Airway epithelial cell (primary cell): ENCODE measurements at places on chromosomes 3 and 15. TPM values are rescaled to one million over a fixed set of nuclear protein-coding genes. Genes with fewer than 3 reads are reported as not detected.

SHC4 gene
- 0.37 and 0.78 TPM in 2 replicates for total RNA-seq

IGF2BP2 gene
- 39.8 and 63.1 TPM in 2 replicates for total RNA-seq

CLEC3B gene
- total RNA-seq = 0.79 TPM in 1 of 2 replicates, not detected in the other

ALDH1L1 gene
- 2.9 and 4.8 TPM in 2 replicates for total RNA-seq

GP9 gene
- not detected in 2 replicates for total RNA-seq

HHATL gene
- not detected in 2 replicates for total RNA-seq

MESP2 gene
- 0.37 and 0.42 TPM in 2 replicates for total RNA-seq

PRSS50 gene
- not detected in 2 replicates for total RNA-seq

P2RY1 gene
- 6.6 and 8.0 TPM in 2 replicates for total RNA-seq

RASL12 gene
- total RNA-seq = not detected in 2 replicates

UNC45A gene
- total RNA-seq = 41.0 and 55.9 TPM in 2 replicates

FOXB1 gene
- total RNA-seq = not detected in 2 replicates

UBAP1L gene
- total RNA-seq = under 0.01 and 0.35 TPM in 2 replicates

LDHAL6B gene
- total RNA-seq = not detected in 2 replicates

BFSP2 gene
- total RNA-seq = not detected in 2 replicates

FAM107A gene
- not detected in 2 replicates for total RNA-seq

CPN2 gene
- not detected in 2 replicates for total RNA-seq

GOLGA6B gene
- total RNA-seq = not detected in 2 replicates

PIGZ gene
- 3.5 and 9.7 TPM in 2 replicates for total RNA-seq

PLXND1 gene
- 2.3 and 3.3 TPM in 2 replicates for total RNA-seq

LIPH gene
- 3.4 and 9.6 TPM in 2 replicates for total RNA-seq

NMB gene
- total RNA-seq = 12.0 and 12.6 TPM in 2 replicates

IGSF11 gene
- 0.14 TPM in 1 of 2 replicates, not detected in the other for total RNA-seq

GOLGA6L4 gene
- total RNA-seq = 0.42 and 0.46 TPM in 2 replicates

EFHB gene
- total RNA-seq = 0.35 TPM in 1 of 2 replicates, not detected in the other

ITIH1 gene
- not detected in 2 replicates for total RNA-seq

CLSTN2 gene
- under 0.01 TPM in 1 of 2 replicates, not detected in the other for total RNA-seq

CHRNA3 gene
- 0.09 TPM in 1 of 2 replicates, not detected in the other for total RNA-seq

MUC4 gene
- total RNA-seq = 0.07 TPM in 1 of 2 replicates, not detected in the other
